Activated T-helper 1 cell treated with anti-CD3 and anti-CD28 coated beads, Interleukin-12 subunit alpha, Interleukin-12 subunit beta, Interleukin-2, Interleukin-4 antibody, amounts not matched to agents 30 ng/mL and 10 ng/mL and 1 ng/mL, durations not matched to agents 14 hours and 24 hours and 36 hours (primary cell): ENCODE measurements at places on chromosomes 13 and 19.

DNA sequence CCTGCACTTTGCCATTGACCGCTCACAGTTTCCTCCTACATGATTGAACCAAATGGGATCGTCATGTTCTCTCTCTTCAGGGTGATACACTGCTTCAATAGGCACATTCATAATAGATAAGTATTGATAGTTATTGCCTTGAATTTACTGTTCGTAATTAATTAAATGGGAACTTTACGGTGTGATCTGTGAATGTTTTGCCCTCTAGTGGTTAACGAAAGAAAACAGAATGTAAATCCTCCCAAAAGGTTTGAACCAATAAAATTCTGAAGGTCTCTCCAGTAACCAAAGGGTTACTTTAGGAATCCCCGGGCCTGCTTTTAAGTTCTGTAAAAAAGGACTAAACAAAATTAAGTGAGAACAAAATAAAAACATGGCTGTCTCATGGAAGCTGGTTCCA lies 389.3 kb downstream of the DACH1 start:
- H3K27me3 ChIP-seq = no peaks in the 10 kb centered on the region
- no peaks in the 10 kb centered on the region for H3K36me3 ChIP-seq
- H3K4me3 ChIP-seq = no peak overlapping the region
- no peak overlapping the region for H3K27ac ChIP-seq
- no peaks in the 10 kb centered on the region for H3K4me1 ChIP-seq

DNA sequence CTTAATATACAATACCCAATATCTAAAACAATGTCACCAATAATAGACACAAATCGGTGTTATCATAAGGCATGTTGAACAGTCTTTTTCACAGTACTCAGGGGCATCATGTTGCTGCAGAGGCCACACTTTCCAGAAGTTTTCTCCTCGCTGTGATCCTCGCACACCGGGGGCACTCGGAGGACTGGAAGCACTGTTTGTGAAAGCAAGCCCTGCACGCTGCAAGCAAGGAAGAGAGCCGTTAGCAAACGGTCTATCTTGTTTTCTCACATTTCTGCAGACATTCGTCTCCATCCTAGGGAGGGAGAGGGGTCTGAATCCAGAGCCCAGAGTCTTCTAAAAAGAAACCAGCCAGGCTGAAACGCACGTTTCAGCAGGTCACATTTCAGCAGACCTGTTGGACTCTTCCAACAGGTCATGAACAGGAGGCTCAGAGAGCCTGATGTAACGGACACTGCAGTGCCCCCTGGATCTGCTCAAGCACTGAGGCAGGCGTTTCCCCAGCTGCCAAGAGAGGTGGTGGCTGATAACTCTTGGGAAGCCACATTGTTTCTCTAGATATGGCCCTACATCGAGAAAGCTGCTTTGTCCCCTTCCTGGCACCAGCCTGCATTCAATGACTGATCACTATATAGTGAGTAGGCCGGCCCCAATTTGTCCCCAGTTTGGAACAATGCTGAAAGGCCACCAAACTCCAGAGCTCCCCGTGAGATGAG lies 43.6 kb downstream of the RUBCNL start:
- H3K27me3 ChIP-seq = no peaks in the 10 kb centered on the region
- no peak overlapping the region for H3K27ac ChIP-seq
- H3K4me1 ChIP-seq = peaks cover 45% of the 10 kb centered on the region
- no peak overlapping the region for H3K4me3 ChIP-seq
- DNase-seq = no peak

GRCh38 chr19:8113017-8113416 lies 36.4 kb downstream of the FBN3 start:
- H3K4me3 ChIP-seq = no peak overlapping the region
- no peaks in the 10 kb centered on the region for H3K4me1 ChIP-seq
- DNase-seq = no peak
- no peak overlapping the region for H3K27ac ChIP-seq

- no peak overlapping the region for H3K4me3 ChIP-seq
- peaks cover 18% of the 10 kb centered on the region for H3K4me1 ChIP-seq
- no peaks in the 10 kb centered on the region for H3K27me3 ChIP-seq
- no peak overlapping the region for H3K27ac ChIP-seq
- DNase-seq = no peak
Measured at GRCh38 chr13:30133996-30134395, 173.4 kb downstream of the KATNAL1 start.

- peaks cover 28% of the 10 kb centered on the region for H3K27me3 ChIP-seq
- no peaks in the 10 kb centered on the region for H3K36me3 ChIP-seq
- DNase-seq = no peak
- no peak overlapping the region for H3K27ac ChIP-seq
Measured at GRCh38 chr13:99671746-99672145, 170.5 kb downstream of the TM9SF2 start.

DNA sequence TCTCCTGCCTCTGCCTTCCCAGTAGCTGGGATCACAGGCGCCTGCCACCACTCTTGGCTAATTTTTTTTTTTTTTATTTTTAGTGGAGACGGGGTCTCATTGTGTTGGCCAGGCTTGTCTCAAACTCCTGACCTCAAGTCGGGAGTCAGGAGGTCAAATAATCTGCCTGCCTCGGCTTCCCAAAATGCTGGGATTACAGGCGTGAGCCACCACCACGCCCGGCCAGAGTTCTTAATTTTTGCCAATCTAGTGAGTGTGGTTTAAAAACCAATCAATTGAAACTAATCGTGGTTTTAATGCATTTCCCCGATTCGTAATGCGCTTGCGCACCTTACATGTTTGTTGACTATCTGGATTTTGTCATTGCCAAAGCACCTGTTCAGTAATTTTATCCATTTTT lies 37.0 kb downstream of the SKA3 start:
- H3K4me3 ChIP-seq = peak overlapping the region; percentile 99
- peak overlapping the region; percentile 99 for H3K27ac ChIP-seq
- peaks cover 29% of the 10 kb centered on the region for H3K4me1 ChIP-seq
- peaks cover 10% of the 10 kb centered on the region for H3K27me3 ChIP-seq

GRCh38 chr13:75326173-75327134 lies 155.5 kb downstream of the TBC1D4 start:
- no peaks in the 10 kb centered on the region for H3K27me3 ChIP-seq
- DNase-seq = peak; percentile 46
- peaks cover 17% of the 10 kb centered on the region for H3K36me3 ChIP-seq
- peak overlapping the region; percentile 83 for H3K4me3 ChIP-seq
- H3K27ac ChIP-seq = peak overlapping the region; percentile 96

DNA sequence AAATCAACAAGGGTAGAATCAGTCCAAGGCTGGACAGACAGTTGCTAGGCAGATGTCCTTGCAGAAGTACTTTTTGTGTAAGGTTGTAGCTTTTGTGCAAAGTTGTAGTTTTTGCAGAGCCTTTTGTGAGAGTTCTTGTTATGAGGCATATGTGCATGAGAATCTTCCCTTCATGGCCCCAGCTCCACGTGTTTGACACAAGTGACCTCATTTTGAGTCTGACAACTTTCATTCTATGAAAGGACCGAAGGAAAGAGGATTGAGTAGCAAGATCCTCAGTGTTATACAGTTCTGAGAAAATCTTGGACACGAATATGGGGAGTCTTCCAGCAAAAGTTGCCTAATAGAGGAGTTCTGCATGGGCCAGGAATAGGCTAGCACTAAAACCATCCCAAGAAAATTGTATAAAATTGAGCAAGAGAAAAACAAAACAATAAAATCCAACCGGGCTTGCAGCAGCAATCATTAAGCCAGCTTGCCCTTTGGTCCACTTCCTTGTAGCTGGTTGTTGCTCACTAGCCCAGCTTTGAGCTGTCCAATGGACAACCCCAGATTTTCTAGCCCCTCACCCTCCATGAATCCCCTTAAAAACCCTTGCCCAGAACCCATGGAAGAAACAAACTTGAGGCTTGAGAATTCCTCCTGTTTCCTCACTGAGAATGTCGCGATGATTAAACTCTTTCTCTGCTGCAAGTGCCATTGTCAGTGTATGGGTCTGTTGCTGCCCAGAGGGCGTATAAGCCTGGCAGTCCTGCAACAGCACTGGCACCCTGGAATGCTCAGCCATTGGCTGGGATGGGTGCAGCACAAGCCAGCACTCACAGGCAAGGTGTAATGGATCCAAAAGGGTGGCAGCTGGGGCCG lies 6.5 kb downstream of the EPSTI1 start:
- DNase-seq = no peak
- no peaks in the 10 kb centered on the region for H3K27me3 ChIP-seq
- H3K36me3 ChIP-seq = peaks cover 51% of the 10 kb centered on the region
- peaks cover 66% of the 10 kb centered on the region for H3K4me1 ChIP-seq
- no peak overlapping the region for H3K4me3 ChIP-seq

- no peaks in the 10 kb centered on the region for H3K36me3 ChIP-seq
- DNase-seq = no peak
- no peaks in the 10 kb centered on the region for H3K4me1 ChIP-seq
- H3K4me3 ChIP-seq = no peak overlapping the region
- H3K27me3 ChIP-seq = peaks cover 19% of the 10 kb centered on the region
Measured at GRCh38 chr13:26749285-26749684, 11.3 kb downstream of the GPR12 start.

GRCh38 chr19:54400913-54401312 lies 14.4 kb upstream of the TTYH1 start:
- peaks cover 2% of the 10 kb centered on the region for H3K27me3 ChIP-seq
- no peaks in the 10 kb centered on the region for H3K36me3 ChIP-seq
- no peak overlapping the region for H3K4me3 ChIP-seq
- no peak for DNase-seq
- no peaks in the 10 kb centered on the region for H3K4me1 ChIP-seq
- no peak overlapping the region for H3K27ac ChIP-seq

DNA sequence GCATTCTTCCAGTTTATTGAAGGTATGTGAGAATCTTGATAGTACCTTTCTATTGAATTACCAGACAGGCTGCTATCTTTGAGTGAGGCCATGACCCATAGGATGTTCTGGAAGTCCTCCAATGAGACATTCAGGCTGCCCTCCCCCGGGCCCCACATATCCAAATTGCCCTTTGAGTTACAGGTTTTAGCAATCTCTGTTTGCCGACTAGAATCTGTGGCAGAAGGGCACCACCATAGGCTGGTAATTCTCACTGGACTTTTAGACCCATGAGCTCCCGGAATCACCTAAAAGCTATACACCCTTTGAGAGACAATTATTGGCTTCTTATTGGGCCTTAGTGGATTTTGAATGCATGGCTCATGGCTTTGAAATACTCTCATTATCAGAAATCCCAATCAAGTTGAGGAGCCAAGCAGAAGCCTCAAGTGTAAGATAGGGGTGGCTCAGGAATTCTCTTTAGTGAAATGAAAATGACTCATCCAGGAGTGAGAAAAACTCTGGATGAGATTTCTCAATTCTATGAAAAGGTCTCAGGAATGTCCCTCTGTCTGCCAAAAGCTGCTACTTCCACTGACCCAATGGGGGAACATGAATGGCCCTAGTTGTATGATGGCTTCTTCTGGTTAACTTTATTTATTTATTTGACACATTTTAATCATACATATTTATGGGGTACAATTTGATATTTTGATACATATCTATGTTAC lies 172.1 kb upstream of the CSNK1A1L start:
- no peak for DNase-seq
- H3K27ac ChIP-seq = no peak overlapping the region
- H3K4me3 ChIP-seq = no peak overlapping the region

DNA sequence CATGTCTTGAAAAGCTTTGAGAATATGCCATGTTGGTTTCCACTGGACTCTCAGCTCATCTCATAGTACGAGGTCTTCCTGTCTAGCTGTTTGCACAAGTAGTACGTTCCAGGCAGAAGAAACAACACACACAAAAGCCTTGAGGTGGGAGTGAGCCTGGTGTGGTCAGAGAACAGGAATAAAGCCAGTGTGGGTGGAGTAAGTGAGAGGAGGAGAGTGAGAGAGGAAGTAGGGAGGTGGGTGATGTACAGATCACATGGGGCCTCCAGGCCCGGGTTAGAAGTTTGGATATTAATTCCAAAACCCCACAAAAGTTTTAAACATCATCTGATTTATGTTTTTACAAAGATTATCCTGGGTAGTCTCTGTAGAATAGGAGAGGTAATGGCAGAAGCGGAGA lies 230.6 kb downstream of the MTUS2 start:
- no peaks in the 10 kb centered on the region for H3K27me3 ChIP-seq
- no peaks in the 10 kb centered on the region for H3K4me1 ChIP-seq
- H3K4me3 ChIP-seq = no peak overlapping the region
- H3K27ac ChIP-seq = no peak overlapping the region
- no peak for DNase-seq

DNA sequence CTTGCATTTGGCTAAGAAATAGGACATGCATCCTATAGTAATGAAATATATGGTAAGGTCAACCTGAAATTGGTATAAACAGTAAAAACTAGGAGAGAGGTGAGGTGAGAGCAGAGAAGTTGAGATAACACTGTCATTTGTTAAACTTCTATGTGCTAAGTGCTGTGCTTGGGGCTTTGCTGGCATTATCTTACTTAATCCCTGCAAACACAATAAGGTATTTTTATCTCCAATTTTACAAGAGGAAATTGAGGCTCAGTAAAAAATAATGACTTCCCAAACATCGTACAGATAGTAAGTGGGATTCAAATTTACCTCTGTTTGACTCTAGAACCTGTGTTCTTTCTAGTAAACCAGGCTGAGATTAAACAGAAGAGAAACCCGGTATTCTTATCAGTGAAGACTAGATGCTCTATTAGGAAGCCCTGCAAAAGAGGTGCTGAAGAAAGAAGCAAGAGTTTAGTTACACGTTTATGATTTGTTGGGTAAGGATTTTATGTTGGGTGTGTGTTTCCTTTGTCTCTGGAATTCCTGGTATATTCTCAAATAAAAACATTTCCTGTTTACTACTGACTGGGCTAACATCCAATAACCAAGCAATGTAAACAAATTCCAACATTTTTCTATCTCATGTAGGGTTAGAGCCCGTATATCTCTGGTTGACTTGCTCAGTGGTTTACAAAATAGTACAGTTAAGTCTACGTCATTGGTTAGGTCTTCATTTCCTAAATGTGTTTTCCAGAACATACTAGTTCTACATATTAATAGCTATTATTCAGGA lies 137.3 kb upstream of the FNDC3A start:
- H3K27ac ChIP-seq = no peak overlapping the region
- DNase-seq = no peak
- H3K27me3 ChIP-seq = peaks cover 9% of the 10 kb centered on the region
- no peaks in the 10 kb centered on the region for H3K4me1 ChIP-seq
- no peaks in the 10 kb centered on the region for H3K36me3 ChIP-seq
- H3K4me3 ChIP-seq = no peak overlapping the region

GRCh38 chr13:28301839-28302238 lies 163.5 kb downstream of the PAN3 start:
- DNase-seq = no peak
- H3K4me3 ChIP-seq = no peak overlapping the region
- no peaks in the 10 kb centered on the region for H3K36me3 ChIP-seq

- peaks cover 7% of the 10 kb centered on the region for H3K36me3 ChIP-seq
- peaks cover 6% of the 10 kb centered on the region for H3K4me1 ChIP-seq
- H3K27ac ChIP-seq = peak overlapping the region; percentile 87
- peak overlapping the region; percentile 85 for H3K4me3 ChIP-seq
Measured at GRCh38 chr19:48362716-48363499, 832 bp downstream of the TMEM143 start.

GRCh38 chr19:43574424-43575155 lies 737 bp downstream of the XRCC1 start:
- peaks cover 17% of the 10 kb centered on the region for H3K4me1 ChIP-seq
- H3K4me3 ChIP-seq = peak overlapping the region; percentile 96

DNA sequence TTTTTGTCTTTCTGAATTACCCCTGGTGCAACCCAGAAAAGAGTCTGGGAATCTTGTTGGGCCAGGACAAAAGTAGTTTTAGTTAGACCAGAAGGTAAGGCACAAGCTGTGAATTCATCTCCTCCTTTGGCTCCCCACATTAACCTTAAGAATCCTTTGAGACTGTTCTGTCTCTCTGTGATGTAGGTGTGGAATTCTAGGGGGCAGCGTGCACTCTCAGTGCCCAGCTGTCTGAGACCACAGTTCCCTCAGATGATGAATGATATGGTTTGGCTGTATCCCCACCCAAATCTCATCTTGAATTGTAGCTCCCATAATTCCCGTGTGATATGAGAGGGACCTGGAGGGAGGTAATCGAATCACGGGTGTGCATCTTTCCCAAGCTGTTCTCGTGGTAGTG lies 43.9 kb downstream of the ZNF506 start:
- no peak for DNase-seq
- no peak overlapping the region for H3K27ac ChIP-seq
- H3K4me1 ChIP-seq = peaks cover 42% of the 10 kb centered on the region
- peak overlapping the region; percentile 96 for H3K4me3 ChIP-seq
